Stimulated activated CD8-positive, alpha-beta memory T cell treated with anti-CD3 and anti-CD28 coated beads, Interleukin-4, amount 100 ng/mL, for 4 hours (primary cell): ENCODE measurements at places on chromosomes 1 and 21.

- DNase-seq, result no peak
Observed at GRCh38 chr1:192265516-192266173, 51.1 kb upstream of the RGS21 start.

- no peak for DNase-seq
Observed at GRCh38 chr1:26550946-26551345, 21.4 kb downstream of the RPS6KA1 start.

DNA sequence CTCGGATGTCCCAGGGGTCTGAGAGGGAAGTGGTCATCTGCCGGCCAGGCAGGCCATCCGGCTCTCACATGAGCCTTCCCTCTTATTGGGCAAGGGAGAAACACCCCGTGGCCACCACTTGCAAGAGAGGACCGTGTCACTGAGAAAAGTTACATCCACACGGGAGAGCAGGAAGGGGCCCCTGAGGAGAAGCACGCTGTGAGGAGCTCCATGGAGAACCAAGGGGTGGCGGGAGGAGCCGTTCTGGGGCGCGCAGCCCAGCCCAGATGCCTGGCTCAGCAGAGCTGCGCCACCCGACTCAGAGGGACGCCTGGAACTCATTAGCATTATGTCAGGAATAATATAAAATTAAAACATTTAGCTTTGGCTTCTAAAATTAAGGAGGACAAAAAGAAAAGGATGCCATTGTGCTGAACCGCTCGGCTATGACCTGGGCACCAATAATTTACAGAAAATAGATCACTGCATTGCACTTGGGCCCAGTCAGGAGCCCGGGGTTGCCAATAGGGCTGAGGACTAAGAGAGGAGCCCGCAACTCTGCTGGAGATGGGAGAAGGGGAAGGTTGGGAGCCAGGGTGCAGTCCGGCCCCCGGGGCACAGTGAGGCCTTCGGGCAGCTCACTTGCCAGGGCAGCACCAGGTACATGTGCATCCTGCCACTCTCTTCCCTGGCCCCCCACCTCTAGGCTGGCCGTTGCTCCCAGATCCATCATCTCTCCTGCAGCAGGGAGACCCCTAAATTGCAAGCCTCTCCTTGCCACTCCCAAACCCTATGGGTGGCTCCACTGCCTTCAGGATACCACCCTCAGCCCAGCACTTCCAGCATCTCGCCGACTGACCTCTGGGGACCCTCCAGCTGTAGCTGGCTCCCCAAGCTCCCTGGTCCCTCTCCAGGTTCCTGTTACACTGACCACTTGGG lies 84.8 kb downstream of the DMRTB1 start:
- no peak for DNase-seq

DNA sequence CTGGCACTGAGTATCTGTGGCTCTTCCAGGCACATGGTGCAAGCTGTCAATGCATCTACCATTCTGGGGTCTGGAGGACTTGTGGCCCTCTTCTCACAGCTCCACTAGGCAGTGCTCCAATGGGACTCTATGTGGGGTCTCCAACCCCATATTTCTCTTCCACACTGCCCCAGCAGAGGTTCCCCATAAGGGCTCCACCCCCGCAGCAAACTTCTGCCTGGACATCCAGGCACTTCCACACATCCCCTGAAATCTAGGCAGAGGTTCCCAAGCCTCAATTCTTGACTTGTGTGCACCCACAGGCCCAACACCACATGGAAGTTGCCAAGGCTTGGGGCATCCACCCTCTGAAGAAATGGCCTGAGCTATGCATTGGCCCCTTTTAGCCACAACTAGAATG lies 18.8 kb downstream of the ODF2L start:
- DNase-seq, result no peak

DNA sequence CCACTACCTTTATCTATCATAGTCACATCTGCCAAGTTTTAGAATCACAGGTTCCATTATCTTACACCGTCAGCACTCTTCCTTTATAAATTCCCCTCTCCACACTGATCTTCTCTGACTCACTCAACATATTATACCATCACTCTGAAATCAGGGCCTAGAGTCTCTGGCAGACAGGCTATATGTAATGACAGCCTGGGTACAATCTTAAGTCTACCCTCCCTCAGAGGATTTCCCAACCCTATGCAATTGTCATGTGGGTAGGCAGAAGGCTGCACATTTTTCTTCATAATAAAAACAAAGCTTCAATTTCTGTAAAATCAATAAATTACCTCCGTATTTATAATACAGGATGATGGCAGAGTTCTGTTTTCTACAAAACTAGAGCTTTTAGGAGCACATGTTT lies 138.0 kb downstream of the RERE start:
- no peak for DNase-seq

GRCh38 chr1:156080863-156081179 lies 1.4 kb downstream of the MEX3A start:
- DNase-seq, result no peak
